ENCODE measurements at places on chromosomes 4 and X.
A peak's percentile ranks its signal among the peaks of the same experiment; 100 is the strongest.

DNA sequence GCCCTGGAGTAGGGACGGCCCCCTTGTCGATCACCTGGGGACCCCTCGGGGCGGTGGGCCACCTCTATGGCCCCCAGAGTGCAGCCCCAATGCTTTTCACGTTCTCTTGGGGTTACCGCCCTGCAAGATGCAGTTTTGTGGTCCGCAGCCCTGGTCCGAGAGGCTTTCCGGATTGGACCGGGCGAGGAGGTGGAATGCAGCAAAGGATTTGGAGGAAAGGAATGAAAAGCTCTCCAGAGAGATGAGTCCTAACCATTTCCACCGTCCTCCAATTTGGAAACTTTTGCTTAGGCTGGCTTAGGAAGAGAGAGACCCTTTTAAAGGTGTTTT, 601 bp downstream of the SLC25A43 start:
- no peak for DNase-seq

GRCh38 chr4:62881210-62881609, 1528.0 kb downstream of the TECRL start:
- no peak for DNase-seq

GRCh38 chr4:128600996-128601871, 208.3 kb upstream of the JADE1 start:
- DNase-seq: peak; percentile 93

- peak; percentile 13 for DNase-seq
Measured at GRCh38 chrX:100649550-100650356, 5.8 kb downstream of the SRPX2 start.

DNA sequence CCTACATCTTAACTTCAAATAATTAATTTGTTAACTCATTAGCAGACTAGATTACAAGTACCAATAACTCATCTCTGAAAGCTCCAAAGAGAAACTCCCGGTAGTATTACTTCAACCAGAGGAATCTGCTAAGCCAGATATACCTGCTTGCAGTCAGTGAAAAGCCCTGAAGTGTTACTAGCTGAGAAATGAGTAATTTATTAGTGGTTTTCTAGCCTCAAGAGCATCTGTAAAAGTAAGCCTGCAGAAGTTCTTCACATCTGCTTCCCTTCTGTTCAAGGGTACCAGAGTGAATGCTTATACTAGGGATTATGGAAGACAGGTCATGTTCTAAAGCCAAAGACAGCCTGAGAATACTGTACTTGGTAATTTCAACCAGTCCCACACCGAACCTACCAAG, 34.7 kb downstream of the IRS4 start:
- no peak for DNase-seq

GRCh38 chr4:188986271-188986689, 847.0 kb downstream of the TRIML1 start:
- no peak for DNase-seq

DNA sequence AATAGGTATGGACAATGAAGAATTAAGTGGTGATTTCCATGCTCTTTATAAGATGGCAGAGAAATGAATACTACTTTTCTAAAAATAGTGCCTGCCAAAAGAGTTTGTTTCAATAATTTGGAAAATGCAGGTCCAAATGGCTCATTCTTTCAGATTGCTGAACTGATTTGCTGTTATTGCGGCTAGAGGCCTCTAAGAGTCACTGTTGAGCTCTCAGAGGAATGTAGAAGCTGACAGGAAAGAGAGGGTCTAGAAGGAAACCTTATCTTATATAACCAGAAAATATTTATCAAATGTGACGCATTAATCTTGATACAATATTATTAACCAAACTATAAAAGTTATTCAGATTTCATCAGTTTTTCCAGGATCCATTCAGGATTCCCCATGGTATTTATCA, 65.7 kb upstream of the PAGE1 start:
- DNase-seq: no peak

DNA sequence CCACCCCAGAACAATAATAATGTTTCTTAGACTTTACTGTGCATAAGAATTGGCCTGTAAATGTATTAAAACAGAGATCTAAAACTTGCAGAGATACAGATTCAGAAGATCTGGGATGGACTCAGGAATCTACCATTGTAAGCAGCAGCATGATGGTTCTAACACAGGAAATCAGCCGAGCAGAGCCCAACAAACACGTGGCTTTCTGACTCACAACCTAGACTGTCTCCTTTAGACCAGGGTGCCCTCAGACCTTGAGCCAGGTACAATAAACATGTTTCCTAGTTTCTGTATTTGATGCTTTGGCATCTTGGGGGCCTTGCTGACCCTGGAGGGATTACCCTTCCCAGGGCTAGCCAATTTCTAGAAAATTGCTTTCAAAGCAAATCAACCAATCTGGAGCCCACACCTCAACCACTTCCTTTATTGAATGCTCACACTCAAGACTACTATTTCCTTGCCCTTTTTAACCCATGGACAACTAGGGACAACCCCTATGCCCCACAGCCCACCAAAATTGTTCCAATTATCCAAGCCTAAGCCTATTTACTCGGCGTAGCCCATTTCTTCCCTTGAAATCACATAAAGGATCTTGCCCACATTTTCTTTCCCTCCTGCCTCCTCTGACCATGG, 80.5 kb downstream of the TBC1D9 start:
- DNase-seq: no peak

DNA sequence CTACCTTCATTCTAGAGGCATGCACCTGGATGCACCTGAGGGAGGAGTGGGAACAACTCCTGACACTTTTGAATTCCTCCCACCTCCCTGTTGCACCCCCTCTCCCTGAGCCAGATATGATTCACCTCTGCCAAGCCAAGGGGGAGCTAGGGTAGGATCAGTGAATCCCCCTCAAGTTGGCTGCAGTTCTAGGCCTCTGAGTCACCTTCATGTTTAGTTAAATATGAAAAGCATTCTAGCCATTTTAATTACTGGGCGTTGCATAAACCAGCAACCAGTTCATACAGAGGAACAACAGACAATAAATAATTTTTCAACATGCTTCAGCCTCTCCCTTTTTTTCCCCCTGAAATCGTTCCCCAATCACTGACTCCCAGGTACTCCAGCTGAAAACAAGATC, 1440.2 kb downstream of the ADGRL3 start:
- DNase-seq: no peak

GRCh38 chrX:20319054-20319453, 52.3 kb upstream of the RPS6KA3 start:
- DNase-seq: no peak

DNA sequence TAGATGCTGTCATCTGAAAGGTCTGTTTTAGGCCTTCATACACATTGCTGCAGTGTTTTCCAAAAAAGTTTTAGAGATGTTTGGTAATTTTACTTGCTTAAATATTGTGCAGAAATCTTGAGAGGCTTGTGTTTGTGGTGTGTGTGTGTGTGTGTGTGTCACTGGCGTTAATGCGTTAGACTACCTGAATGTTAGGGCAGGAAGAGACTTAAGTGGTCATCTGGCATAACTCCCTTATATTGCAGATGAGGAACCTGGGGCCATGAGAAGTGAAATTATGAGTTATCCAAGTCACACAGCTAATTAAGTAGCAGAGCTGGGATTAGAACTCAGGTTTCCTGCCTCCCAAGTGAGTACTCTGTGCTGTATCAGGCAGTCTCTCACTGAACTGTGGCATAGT, 1.4 kb downstream of the LSM6 start:
- DNase-seq: no peak

GRCh38 chrX:111131572-111131971, 35.6 kb downstream of the PAK3 start:
- no peak for DNase-seq

GRCh38 chr4:3402491-3403347, 39.0 kb upstream of the HGFAC start:
- peak; percentile 71 for DNase-seq

DNA sequence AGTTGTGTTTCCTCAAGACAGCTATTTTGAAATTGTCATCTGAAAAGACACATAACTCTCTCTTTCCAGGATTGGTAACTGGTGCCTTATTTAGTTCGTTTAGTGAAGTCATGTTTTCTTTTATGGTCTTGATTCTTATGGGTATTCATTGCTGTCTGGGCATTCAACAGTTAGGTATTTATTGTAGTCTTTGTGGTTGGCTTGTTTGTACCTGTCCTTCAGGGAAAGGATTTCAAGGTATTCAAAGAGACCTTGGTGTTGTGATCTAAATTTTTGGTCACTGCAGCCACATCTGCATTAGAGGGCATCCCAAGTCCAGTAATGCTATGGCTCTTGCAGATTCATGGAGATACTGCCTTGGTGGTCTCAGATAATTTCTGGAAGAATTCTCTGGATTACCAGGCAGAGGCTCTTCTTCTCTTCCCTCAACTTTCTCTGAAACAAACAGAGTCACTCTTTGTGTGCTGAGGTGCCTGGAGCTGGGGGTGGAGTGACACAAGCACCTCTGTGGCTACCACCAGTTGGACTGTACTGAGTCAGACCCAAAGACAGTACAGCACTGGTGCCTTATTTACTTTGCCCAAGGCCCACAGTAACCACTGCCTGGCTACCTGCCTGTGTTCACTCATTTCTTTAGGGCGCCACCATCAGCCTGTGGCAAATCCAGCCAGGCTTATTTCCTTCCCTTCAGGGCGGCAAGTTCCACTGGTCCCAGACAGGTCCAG, 620.4 kb downstream of the KCNIP4 start:
- DNase-seq: no peak

DNA sequence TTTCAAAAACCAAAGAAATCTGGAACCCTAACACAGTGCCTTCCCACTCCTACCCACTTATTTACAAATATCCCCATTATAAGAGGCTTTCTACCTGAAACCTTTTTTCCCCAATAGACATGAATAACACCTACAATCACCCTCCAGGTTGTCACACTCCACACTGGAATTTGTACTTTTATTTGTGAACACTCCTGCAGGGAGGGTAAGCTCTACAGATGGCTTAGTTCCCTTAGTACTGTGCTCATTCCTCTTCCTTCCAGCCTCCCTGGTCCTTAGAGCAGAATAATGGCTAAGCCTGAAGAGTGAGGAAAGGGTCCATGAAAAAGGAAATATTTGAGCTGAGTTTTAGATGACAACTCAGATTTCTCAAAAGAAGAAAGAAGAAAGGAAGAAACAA, 22.2 kb upstream of the SULT1E1 start:
- no peak for DNase-seq

- DNase-seq: no peak
Measured at GRCh38 chr4:61406677-61407076, 206.6 kb downstream of the ADGRL3 start.
